Nephron progenitor cell (in vitro differentiated cells): ENCODE measurements at places on chromosomes 7 and 10.

GRCh38 chr7:107384025-107384424, 85.8 kb upstream of the GPR22 start:
- peaks cover 54% of the 10 kb centered on the region for H3K4me1 ChIP-seq
- H3K27me3 ChIP-seq, result peaks cover 8% of the 10 kb centered on the region
- H3K36me3 ChIP-seq, result peaks cover 28% of the 10 kb centered on the region

DNA sequence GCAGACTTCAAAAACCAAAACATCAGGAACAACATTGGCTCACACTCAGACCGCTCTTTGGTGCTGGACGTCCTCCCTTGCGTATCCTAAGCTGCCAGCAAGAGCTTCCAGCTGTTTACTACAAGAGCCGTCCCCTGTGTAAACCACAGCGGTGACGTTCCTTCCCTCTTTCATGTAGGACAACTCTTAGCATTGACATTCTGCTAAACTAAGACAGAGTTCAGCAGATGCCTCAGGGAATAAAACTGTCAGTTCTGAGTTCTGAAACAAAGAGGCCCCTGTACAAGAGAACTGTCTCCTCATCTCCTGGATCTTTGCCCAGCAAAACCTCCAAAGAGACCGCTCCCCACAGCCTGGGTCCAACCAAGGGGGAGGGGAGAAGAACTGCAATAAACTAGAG, 57.8 kb upstream of the OPALIN start:
- peaks cover 23% of the 10 kb centered on the region for H3K4me1 ChIP-seq
- no peaks in the 10 kb centered on the region for H3K36me3 ChIP-seq
- H3K27me3 ChIP-seq, result no peaks in the 10 kb centered on the region
- no peak for DNase-seq
- peak overlapping the region; percentile 41 for H3K27ac ChIP-seq

GRCh38 chr10:48670978-48671913, 13.4 kb upstream of the WDFY4 start:
- H3K36me3 ChIP-seq, result no peaks in the 10 kb centered on the region
- DNase-seq, result peak; percentile 64
- no peak overlapping the region for H3K27ac ChIP-seq

DNA sequence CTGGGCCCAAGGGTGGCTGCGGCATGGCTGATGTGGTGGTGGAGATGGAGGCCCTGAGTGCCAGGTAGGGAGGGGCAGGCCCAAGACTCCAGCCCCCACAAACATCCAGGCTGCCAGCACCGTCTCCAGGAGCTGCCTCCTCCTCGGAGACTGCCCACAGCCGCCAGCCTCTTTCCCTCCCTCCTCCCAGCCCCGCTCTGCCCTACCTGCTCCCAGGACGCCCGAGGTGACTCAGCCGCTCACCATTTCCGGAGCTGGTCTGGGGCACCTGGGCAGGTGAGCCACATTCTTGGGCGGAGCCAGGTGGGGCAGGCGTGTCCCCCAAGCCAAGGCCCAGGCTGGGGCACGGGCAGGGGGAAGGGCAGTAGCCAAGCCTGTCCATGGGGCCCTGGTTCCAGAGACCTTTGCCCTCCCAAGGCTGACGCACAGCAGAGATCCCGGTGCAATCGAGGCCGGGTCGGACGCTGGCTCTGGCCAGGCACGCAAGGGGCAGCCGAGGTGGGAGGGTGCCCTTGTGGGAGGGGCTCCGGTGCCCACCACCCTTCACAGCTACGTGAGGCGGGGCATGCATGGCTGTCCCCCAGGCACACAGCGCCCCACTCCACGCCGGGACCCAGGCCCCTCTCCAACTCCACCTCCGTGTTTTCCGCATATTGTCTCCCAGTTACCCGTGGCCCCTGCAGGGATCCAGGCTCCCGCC, 8.8 kb downstream of the ADAP1 start:
- peaks cover 54% of the 10 kb centered on the region for H3K27me3 ChIP-seq
- H3K36me3 ChIP-seq, result peaks cover 3% of the 10 kb centered on the region
- peaks cover 6% of the 10 kb centered on the region for H3K4me1 ChIP-seq
- H3K27ac ChIP-seq, result no peak overlapping the region
- H3K4me3 ChIP-seq, result no peak overlapping the region
- DNase-seq, result no peak

- no peaks in the 10 kb centered on the region for H3K4me1 ChIP-seq
- H3K36me3 ChIP-seq, result no peaks in the 10 kb centered on the region
- H3K27ac ChIP-seq, result no peak overlapping the region
- no peak overlapping the region for H3K4me3 ChIP-seq
- no peak for DNase-seq
Observed at GRCh38 chr10:62728479-62728878, 76.0 kb upstream of the ADO start.

GRCh38 chr7:146067880-146068279, 48.7 kb upstream of the CNTNAP2 start:
- no peaks in the 10 kb centered on the region for H3K36me3 ChIP-seq
- no peaks in the 10 kb centered on the region for H3K4me1 ChIP-seq
- DNase-seq, result no peak

GRCh38 chr10:34297541-34298345, 517.4 kb downstream of the PARD3 start:
- peaks cover 29% of the 10 kb centered on the region for H3K4me1 ChIP-seq
- H3K4me3 ChIP-seq, result no peak overlapping the region
- H3K36me3 ChIP-seq, result peaks cover 8% of the 10 kb centered on the region
- no peak overlapping the region for H3K27ac ChIP-seq
- DNase-seq, result no peak

DNA sequence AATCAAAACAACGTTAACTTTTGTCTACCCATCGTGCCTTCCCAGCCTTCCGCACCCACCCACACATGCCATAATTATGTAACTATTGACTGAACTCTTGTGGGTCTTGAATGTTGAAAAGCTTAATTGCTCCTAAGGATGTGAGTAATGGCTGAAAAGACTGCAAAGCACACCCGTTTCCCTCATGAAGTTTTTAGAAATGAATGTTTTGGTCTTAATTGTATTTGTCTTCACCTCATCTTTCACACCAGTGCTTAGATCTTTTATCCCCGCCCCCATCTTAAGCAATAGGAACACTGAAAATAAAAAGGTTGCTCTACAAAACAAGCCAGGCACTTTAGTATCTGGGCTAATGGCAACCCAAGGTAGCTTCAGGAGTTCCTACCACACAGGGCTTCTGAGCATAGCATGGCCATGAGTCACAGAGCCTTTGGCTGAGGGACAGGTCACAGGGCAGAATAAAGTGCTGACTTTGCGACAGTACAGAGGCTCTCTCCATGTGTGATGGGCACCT, 690.5 kb downstream of the PARD3 start:
- peaks cover 30% of the 10 kb centered on the region for H3K4me1 ChIP-seq
- no peaks in the 10 kb centered on the region for H3K27me3 ChIP-seq
- no peak overlapping the region for H3K27ac ChIP-seq

DNA sequence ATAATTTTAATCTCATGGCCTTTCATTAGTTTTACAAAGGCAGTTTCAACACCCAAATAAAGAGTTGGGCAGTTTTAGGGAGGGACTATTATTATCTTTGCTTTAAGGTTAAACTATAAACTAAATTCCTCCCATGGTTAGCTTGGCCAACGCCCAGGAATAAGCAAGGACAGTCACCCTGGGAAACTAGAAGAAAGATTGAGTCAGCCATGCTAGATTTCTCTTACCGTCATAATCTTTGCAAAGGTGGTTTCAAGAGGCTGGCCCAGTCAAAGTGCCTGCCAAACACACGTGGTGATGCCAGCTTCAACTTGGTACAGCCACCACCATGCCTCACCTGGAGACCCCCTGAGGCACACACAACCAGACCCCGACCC, 317.4 kb upstream of the SP8 start:
- no peaks in the 10 kb centered on the region for H3K36me3 ChIP-seq
- H3K4me3 ChIP-seq, result no peak overlapping the region
- peaks cover 9% of the 10 kb centered on the region for H3K27me3 ChIP-seq
- no peak overlapping the region for H3K27ac ChIP-seq
- no peak for DNase-seq
- H3K4me1 ChIP-seq, result no peaks in the 10 kb centered on the region

DNA sequence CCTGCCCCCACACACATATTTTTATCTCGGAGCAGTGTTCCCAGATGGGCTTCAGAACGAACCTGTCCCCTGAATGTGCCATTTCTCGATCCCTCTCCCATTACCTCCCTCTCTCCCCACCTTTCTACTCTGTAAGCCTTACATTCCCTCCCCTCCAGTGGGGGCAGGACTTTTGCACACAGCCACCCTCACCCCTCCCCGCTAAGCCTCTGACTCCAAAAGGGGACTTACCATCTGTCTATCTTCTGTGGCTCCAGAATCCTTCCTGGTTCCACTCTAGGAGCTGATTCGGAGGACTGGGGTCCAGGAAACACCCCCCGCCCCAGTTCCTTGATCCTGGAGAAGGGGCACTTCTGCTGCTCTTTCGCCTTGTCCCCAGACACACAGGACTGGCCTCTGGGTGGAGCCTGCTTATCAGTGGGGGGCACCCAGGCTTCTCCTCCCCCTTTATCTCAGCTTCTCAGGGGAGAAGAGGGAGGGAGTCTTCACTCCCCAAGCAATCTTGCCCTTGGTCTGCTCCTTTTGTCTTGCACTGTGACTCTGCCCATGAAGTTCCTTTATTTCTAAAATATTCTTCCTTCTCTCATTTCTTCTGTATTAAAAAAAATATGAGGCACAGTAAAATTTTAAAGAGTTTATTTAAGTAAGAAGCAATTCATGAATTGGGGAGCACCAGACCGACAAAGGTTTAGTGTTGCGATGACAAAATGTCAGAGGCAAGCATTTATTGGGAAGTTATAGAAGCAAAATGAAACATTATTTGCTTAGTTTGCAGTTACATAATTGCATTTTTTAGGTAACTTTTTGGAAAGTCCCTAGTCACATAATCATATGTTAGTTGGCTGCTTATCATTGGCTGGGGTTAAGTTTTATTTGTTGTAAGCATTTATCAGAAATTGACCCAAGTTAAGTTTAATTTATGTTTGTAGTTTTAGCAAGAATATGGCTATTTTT, at the start of gene KEL:
Gene KEL (minus strand): TSS at position 391 of the 954 bp plus-strand sequence. CDS start 157 bp downstream, at position 234.
- peaks cover 5% of the 10 kb centered on the region for H3K4me1 ChIP-seq
- H3K27ac ChIP-seq, result no peak within 1 kb of the TSS
- peaks cover 15% of the 10 kb centered on the region for H3K27me3 ChIP-seq
- H3K4me3 ChIP-seq, result no peak within 1 kb of the TSS

GRCh38 chr7:136045181-136045580, 68.0 kb upstream of the MTPN start:
- H3K4me3 ChIP-seq, result no peak overlapping the region
- H3K27me3 ChIP-seq, result peaks cover 2% of the 10 kb centered on the region
- peaks cover 19% of the 10 kb centered on the region for H3K4me1 ChIP-seq

DNA sequence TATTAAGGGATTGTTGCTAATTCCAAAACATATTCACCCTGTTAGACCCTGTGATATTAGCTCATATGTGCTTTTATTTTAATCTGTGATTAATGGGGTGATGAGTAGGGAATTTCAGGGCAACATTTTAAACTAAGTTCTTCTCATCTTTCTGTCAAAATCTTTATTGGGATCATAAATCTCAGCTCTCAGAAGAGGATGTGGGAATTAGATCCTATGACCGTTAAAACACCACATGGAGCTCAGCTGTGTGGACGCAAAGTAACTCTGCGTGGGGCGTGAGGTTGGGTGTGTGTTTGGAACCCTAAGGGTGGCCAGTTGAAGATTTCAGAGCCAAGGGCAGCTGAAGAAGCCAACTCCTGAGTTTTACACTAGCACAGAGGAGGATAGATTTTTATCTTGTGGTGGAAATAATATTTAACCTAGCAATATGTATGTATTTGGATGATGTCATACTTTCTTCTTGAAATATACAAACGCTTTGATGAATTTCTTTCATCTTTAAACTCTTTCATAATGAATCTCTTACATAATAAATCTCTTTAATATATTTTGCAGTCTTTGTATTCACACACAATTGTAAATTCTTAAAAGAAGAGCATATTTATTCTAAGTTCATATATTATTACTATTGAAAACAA, 64.4 kb downstream of the EPDR1 start:
- H3K27me3 ChIP-seq, result peaks cover 4% of the 10 kb centered on the region
- H3K36me3 ChIP-seq, result no peaks in the 10 kb centered on the region
- no peak overlapping the region for H3K4me3 ChIP-seq
- peak overlapping the region; percentile 33 for H3K27ac ChIP-seq
- DNase-seq, result no peak
- H3K4me1 ChIP-seq, result peaks cover 9% of the 10 kb centered on the region

DNA sequence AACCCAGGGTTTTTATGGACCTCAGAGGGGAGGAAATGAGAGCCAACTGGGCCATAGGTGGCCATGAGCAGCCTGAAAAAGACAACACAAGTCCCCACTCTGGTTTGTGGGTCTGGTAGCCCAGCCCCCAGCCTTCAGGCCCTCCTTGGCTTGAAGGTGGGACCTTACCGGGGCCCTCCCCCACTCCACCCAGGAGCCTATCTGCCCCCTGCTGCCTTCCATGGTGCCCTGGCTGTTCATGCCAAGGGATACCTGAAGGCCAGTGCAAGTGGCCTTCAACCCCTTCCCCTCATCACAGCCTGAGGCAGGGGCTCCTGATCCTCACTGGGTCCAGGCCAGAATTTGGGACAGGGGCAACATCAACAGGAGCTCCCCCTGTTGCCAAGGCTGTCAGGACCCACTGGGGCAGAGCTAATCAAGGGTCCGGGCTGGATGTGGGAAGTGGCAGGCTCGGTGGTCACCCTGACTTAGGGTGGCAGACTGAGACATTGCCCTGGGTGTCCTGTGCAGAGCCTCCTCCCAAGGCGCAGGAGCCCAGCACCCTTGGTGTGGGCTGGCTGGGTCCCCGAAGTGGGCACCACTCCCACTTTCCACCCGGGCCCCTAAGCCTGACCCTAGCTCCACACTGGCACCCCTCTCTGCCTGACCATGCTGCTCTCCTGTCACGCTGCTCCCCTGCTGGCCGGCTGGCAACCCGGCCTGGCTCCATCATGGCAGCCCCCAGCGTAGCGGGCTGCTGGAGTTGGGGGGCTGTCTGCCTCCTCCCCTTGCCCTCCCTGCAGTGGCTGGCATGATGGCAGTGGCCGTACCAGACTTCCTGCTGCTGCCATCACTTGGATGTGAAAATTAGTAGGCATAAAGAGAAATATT, 6.4 kb downstream of the WDFY4 start:
- no peaks in the 10 kb centered on the region for H3K4me1 ChIP-seq
- no peak overlapping the region for H3K27ac ChIP-seq
- DNase-seq, result no peak
- H3K27me3 ChIP-seq, result peaks cover 28% of the 10 kb centered on the region
- H3K36me3 ChIP-seq, result no peaks in the 10 kb centered on the region
- H3K4me3 ChIP-seq, result no peak overlapping the region
